ENCODE measurements at places on chromosomes 12 and 14. TPM values are rescaled to one million over a fixed set of nuclear protein-coding genes. Genes with fewer than 3 reads are reported as not detected.

DNA sequence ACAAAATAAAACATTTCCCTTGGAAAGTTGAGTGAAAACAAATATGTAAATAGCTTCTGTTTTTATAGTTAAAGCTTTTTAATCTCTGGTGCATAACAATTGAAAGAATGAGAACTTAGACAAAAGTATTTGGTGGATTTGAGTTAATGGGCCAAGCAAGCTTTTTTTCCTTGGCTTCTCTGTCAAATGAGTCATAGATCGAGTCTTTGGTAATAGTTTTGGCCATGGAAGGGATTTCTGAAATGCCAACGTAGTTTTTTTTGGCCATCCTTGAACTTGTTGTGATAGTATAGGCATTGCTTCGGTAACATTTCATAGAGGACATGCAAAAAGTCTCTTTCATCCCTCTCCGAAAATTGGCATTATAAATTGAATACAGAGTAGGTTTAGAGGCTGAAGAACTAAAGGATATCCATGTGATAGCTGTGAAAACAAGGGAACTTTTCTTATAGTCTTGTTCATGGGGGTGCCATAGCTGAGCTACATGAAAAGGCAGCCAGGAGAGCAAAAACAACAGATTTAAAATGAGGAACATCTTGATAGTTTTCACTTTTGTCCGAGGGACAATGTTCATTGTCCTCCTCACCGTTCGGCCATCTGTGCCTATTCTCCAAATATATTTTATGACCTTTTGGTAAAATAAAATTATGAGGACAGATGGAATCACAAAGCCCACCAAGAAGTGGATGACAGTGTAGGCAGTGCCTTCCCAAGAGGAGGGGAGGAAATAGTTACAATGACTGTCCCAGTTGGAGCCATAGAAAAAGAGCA lies 34.7 kb downstream of the GPR19 start:
- DNase-seq = no peak

Gene SLC39A2
- not detected for total RNA-seq

GRCh38 chr14:96698960-96699539 lies 98.1 kb upstream of the VRK1 start:
- DNase-seq = no peak

GRCh38 chr12:84766375-84766774 lies 146.2 kb downstream of the SLC6A15 start:
- DNase-seq = no peak

DNA sequence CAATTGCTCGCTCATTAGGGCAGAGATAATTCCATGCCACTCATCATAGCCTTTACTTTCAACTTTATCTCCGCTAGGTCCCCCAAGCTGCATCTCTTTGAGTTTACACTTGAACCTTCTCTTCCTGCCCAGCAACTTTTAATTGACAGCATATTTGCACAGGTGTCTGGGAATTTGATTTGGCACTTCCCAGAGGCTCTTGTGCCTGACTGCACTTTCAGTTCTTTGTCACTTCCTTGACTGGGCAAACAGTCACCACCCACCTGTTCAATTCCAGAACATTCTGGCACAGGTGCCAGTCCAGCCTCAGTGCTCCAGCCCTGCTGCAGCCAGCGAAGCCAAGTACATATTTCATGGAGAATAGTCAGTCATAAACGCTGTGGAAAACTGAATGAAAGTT lies 110.1 kb upstream of the LRIG3 start:
- no peak for DNase-seq

- no peak for DNase-seq
Observed at GRCh38 chr14:99315197-99315596, 43.2 kb upstream of the BCL11B start.

GRCh38 chr12:2297004-2297403 lies 244.2 kb downstream of the CACNA1C start:
- DNase-seq = no peak

- DNase-seq = no peak
Observed at GRCh38 chr14:24818058-24818822, 184.2 kb upstream of the GZMB start.

- DNase-seq = no peak
Observed at GRCh38 chr12:2364631-2365051, 311.9 kb downstream of the CACNA1C start.

DNA sequence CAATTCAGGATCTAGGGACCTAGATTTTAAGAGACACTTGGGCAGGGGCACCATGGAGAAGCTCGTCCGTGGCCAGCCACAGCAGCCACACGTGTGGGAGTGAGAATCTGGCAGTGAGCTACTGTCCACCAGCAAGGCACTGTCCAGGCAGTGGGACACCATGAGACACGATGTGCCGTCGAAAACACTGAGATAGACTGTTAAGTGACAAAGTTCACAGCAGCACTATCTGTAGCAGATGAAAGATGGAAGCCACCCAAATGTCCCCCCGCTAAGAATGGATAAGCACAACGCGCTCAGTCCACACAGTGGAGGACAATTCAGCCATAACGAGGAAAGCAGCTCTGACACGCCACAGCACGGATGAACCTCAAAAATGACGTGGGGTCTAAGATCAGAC lies 19.7 kb downstream of the RILPL1 start:
- DNase-seq = no peak

Gene SIX1
- 25.0 TPM for total RNA-seq

DNA sequence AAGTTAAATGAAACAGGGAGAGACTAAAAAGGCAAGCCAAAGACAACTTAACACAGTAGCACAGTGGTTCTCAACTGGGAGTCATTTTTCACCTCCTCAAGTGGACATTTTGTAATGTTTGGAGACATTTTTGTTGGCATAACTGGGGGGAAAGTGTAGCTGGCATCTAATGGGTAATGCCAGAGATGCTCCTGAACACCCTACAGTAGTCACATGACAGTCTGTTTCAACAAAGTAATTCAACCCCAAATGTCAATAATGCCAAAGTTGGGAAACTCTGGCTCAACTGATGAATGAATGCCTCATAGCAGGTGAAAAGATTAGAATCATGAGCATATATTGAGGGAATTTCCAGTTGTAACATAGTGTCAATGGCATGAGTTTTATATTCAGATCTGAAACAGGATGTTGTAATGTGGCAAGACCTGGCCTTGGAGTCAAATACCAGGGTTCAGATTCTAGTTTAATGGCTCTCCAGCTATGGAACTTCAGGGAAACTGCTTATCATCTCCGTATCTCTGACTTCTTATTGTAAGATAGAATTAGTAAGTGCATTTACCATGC lies 2.4 kb upstream of the OR4K5 start:
- DNase-seq = no peak

Gene NFE2
- not detected for total RNA-seq

- DNase-seq = no peak
Observed at GRCh38 chr14:50669441-50669986, 1.4 kb upstream of the SAV1 start.

- DNase-seq = no peak
Observed at GRCh38 chr12:23186950-23187349, 562.0 kb downstream of the ETNK1 start.

DNA sequence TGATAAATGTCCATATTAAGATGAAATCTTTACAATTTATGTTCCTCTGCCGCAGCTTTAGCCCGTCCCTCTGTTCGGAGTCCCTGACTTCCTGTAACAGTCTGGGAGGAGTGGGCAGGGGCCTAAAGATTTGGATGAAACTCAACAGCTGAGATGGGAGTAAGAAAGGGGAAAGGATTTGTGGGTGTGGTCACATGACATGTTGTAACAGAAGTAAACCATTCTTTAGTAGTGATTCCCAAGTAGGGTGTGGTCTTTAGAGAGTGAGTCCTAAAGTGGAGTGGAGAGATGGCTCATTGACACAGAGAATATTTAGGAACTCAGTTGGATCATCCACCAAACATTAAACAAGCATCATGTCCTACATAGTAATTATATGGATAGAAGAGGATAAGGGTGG lies 12.9 kb downstream of the TMEM117 start:
- no peak for DNase-seq

Gene MMP17
- total RNA-seq = 14.9 TPM

Gene TSPAN8
- 74.7 TPM for total RNA-seq

Gene SMCO2
- total RNA-seq = not detected

GRCh38 chr12:115870021-115870420 lies 407.5 kb downstream of the MED13L start:
- no peak for DNase-seq

DNA sequence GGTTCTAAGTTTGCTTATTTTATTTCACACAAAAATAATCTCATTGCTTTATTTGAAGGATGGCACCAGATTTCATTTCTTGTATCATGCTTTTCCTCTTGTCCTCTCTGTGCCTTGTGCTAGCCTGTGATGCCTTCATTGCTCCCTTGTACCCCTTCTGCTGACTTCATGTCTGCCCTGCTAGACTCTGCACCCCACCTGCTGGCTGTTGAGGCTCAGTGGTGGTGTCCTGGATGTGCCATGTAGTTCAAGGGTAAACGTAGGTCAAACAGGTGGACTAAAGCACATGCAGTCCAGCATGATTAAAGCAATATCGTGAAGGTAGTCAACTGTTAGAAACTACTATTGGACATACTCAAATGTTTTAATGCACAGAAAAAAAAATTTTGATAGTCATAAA lies 21.6 kb downstream of the MRPS35 start:
- DNase-seq = no peak

GRCh38 chr12:64618953-64619590 lies 8.8 kb downstream of the RASSF3 start:
- DNase-seq = peak; percentile 45

DNA sequence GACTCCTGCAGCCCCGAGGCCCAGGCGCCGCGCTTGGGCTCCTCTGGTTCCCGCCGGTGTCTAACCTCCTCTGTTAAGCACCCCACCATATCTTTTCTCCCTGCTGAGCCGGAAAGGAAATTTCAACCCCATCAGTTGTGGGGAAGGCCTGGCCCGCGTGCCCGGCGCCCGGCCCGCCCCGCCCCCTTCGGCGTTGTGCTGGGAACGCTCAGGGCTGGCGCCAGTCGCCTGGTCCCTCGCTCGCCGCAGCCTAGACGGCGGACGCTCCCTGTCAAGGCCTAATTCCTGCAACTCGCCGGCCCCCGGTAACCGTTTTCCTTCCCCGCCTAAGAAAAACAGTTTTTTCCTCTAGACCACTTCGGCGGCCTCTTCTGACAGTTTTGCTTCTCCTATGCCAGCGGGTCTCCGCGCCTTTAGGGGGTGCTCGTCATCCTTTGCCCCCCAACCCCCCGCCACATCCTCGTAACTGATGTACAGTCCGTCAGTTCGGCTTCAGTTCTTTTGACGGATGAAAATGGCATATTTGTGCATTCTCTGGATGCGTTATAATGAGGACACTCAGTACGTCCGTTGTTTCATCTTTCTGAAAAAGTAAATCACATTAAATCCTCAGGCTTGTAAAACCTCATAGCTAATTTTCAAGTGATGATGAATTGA lies 506 bp upstream of the NAP1L1 start:
- no peak for DNase-seq

GRCh38 chr12:89231686-89232085 lies 120.6 kb downstream of the DUSP6 start:
- DNase-seq = no peak

DNA sequence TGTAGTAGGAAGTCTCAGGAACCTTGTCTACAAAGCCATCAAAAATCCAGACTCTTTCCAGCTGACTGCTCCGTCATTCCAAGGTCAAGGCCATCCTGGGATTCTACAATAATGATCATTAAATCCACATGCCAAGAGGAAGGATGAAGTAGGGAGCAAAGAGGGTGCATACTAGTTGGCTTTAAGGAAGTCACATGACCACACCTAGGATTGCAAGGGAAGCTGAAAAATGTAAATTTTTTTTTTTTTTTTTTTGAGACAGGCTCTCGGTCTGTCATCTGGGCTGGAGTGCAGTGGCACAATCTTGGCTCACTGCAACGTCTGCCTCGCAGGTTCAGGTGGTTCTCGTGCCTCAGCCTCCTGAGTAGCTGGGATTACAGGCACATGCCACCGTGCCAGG lies 7.3 kb upstream of the MRPL42 start:
- DNase-seq = no peak

- DNase-seq = no peak
Observed at GRCh38 chr12:6823182-6824084, 1.8 kb downstream of the GPR162 start.

GRCh38 chr12:132188916-132189325 lies 44.7 kb downstream of the NOC4L start:
- DNase-seq = no peak

- no peak for DNase-seq
Observed at GRCh38 chr12:31603546-31604009, 12.6 kb upstream of the DENND5B start.
